ENCODE measurements at places on chromosomes 16 and 17.

GRCh38 chr16:87860553-87861299, 8.6 kb downstream of the SLC7A5 start:
- DNase-seq = no peak

- no peak for DNase-seq
Measured at GRCh38 chr17:75130059-75130631, 1.4 kb downstream of the NT5C start.

DNA sequence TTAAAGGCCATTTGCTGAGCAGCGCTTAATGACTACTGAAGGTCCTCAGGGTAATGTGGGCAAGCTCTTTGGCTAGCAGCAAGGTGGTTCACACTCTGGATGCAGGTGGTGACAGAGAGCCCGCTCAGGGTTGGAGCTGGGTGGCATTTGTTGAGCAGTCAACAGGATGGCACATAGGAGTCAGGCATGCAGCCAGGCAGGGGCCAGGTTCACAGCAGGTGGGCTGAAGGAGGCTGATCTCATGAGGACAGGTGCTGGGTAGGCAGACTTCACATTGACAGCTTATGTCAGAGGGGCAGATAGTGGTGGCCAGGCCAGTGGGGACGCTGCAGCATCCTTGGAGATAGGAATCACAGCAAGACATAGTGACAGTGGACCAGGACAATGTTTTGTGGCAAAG, 4.5 kb downstream of the KRTAP3-1 start:
- no peak for DNase-seq

GRCh38 chr16:84955427-84955826, 55.9 kb downstream of the ZDHHC7 start:
- DNase-seq = no peak

DNA sequence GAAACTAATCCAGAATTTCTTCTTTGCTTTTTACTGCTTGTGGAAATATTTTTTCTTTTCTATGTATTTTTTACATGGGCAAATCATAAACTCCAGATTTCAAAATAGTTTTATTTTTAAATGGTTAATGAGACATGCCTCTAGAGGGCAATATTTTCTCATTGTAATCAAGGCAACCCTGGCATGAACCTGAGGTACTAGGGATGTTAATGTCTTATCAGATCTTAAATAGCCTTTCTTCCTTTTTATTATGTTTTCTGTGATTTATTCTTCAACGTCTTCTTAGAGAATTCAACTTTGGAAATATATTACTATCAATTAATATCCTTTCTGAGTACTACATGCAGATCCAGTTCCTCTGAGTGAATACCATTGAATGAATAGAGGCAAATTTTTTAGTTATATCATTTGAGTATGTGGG, 324.7 kb downstream of the BCAS3 start:
- DNase-seq = no peak

- no peak for DNase-seq
Measured at GRCh38 chr16:82070656-82071369, 35.8 kb downstream of the HSD17B2 start.

GRCh38 chr16:67441907-67442306, 11.0 kb downstream of the HSD11B2 start:
- no peak for DNase-seq

GRCh38 chr16:48420437-48420836, 35.2 kb upstream of the SIAH1 start:
- no peak for DNase-seq

GRCh38 chr17:15742921-15743320, 10.8 kb downstream of the TBC1D26 start:
- no peak for DNase-seq

- no peak for DNase-seq
Measured at GRCh38 chr17:8959312-8959918, 6.1 kb downstream of the PIK3R5 start.

DNA sequence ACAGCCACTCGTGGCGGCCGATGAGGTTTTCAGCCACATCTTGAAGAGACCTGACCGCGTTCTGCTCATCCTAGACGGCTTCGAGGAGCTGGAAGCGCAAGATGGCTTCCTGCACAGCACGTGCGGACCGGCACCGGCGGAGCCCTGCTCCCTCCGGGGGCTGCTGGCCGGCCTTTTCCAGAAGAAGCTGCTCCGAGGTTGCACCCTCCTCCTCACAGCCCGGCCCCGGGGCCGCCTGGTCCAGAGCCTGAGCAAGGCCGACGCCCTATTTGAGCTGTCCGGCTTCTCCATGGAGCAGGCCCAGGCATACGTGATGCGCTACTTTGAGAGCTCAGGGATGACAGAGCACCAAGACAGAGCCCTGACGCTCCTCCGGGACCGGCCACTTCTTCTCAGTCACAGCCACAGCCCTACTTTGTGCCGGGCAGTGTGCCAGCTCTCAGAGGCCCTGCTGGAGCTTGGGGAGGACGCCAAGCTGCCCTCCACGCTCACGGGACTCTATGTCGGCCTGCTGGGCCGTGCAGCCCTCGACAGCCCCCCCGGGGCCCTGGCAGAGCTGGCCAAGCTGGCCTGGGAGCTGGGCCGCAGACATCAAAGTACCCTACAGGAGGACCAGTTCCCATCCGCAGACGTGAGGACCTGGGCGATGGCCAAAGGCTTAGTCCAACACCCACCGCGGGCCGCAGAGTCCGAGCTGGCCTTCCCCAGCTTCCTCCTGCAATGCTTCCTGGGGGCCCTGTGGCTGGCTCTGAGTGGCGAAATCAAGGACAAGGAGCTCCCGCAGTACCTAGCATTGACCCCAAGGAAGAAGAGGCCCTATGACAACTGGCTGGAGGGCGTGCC, 30.1 kb downstream of the CIITA start:
- DNase-seq = no peak

GRCh38 chr16:26645614-26646013, 421.1 kb upstream of the C16orf82 start:
- DNase-seq = no peak

DNA sequence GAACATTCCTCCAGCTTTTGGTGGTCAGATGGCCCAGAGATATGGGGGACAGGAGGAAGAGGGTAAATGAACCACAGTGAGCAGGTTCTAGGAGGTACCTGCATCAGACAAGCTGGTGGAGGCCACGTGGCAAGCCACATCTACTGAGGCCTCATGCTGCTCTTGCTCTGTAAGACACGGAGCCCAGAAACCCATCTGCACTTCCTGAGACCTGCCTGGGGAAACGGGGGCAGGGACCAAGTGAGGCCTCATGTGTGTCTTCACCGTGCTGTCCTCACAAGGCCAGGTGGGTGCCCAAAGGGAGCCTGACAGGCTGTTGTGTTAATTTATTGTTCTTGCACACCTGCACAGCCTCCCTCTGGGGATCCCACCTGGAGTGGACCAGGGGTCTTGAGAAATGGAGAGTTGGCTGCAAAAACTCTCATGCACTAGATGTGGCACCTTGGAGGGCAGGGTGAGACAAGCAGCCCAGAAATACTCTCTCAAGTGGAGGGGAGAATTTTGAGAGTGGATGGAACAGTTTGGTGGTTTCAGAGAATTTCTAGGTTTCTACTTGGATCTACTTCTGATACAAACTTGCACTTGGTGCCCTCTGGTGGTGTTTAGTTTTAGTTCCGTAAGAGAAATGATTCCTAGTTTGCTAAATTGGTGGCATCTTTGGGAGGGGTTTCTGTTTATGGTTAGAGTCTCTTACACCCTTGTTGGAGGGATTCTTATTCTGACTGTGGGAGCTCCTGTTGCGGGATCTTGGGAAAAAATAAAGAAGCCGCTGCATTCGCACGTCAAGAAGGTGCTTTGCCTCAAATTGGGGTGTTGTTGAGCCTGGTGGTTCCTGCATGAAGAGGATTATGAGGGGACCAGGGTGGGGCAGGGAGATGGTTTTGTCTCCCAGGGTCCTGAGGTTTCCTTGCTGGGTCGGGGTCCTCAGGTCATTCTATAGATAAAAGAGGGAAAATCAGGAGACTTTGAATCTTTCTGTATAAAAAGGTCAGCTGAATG, 47.5 kb downstream of the SLC6A2 start:
- DNase-seq = no peak

DNA sequence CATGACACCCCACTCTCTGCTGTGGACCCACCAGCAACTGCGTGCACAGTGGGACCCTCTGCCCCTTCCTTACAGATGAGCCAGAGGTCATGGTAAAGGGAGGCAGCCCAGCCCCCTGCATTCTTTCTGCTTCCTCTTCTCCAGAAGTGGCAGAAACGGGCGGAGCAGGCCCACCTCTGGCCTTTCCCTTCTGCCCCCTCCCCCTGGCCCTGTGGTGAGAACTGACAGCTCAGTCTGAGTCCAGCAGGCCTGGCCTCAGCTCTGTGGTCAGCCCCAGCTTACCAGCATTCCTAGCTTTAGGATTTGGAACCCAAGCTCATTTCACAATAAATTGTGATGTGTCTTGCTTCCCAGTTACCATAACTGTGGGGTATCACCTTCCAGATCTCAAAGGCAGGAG, 4.8 kb upstream of the ANKRD11 start:
- no peak for DNase-seq

GRCh38 chr16:89545831-89546574, 14.5 kb upstream of the RPL13 start:
- DNase-seq = no peak

DNA sequence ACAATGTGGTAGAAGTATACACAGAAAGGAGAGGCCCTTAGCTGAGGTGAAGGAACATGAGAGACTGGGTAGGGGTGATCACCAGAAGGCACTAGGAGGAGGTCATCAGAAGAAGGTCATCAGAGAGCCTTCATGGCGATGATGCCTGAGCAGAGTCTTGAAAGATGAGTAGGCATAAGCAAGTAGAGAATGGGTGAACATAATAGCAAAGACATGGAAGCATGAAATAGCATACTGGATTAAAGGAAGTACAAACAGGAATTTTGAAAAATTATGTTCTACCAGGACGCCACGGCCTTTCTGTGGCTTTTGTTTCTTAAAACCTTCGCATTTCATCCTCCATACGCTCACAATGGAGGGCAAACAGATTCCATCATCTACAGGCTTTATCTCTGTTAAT, 2.9 kb downstream of the IKZF3 start:
- no peak for DNase-seq

GRCh38 chr17:17896746-17897145, 60.0 kb upstream of the SREBF1 start:
- no peak for DNase-seq

GRCh38 chr17:50055055-50055425, 870 bp upstream of the ITGA3 start:
- no peak for DNase-seq

DNA sequence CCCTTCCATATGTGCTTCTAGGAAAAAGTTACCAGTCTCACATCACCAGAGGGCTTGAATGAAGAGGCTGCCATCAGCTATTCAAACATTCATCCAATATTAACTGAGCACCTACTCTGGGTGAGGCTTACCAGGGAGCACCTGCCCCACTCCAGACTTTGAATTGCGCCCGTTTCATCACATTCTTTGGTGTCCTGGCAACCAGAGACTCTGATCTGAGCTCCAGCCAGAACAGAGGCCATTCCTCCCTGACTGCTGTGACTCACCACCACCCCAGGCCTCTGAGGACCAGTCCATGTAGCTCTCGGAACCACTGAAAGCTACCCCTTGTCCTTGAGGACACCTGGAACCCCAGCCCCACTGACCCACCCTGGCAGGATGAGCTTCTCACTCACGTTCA, at the start of gene C16orf96:
Gene C16orf96 (plus strand): TSS at position 229 of the 400 bp plus-strand sequence. CDS start 150 bp downstream, at position 379.
- no peak for DNase-seq

DNA sequence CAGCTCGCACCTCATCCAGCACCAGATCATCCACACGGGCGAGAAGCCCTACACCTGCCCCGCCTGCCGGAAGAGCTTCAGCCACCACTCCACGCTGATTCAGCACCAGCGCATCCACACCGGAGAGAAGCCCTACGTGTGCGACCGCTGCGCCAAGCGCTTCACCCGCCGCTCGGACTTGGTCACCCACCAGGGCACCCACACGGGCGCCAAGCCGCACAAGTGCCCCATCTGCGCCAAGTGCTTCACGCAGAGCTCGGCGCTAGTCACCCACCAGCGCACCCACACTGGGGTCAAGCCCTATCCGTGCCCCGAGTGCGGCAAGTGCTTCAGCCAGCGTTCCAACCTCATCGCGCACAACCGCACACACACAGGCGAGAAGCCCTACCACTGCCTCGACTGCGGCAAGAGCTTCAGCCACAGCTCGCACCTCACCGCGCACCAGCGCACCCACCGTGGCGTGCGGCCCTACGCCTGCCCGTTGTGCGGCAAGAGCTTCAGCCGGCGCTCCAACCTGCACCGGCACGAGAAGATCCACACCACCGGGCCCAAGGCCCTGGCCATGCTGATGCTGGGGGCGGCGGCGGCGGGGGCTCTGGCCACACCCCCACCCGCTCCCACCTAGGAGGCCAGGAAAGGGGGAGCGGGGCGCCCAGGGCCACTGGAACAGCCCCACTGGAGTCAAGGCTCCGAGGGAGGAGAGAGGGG, 7.5 kb downstream of the ZNF205 start:
- DNase-seq = no peak

DNA sequence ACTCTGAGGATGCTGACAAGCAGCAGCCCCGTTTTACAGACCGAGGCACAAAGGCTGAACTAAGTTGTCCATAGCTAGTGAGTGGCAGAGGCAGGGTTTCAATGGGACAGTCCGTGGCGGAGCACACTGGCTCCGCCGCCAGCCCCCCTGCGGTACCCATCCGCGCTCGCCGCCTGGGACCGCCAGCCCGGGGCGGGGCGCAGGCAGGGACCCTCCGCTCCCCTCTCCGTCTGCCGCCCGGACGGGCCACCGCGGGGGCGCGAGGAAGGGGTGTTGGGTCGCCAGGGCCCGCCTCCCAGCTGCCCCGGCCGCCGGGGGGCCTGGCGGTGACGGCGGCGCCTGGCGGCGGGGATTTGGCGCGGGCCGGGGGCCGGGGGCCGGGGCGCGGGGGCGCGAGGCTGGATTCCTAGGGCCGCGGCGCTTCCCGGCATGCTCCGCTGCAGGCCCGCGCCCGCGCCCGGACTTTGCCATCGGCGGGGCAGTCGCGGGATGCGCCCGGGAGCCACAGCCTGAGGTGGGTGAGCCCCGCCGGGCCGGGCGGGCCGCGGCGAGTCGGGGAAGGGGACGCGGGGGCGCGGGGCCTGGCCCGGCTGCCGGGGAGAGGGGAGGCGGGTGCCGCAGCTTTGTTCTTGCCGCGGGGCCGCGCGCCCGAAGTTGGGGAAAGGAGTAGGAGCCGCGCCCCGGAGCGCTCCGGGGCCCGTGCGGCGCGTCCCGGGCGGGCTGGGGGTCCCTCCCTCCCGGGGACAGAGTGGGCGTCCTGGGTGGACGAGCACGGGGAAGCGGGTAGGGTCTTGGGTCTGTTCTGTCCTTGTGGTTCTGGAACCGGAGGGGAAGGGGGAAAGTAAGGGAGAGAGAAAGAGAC, at the start of gene TMEM98:
Gene TMEM98 (plus strand): TSS at position 430 of the 862 bp plus-strand sequence. CDS start 3,376 bp downstream, outside the sequence.
- no peak for DNase-seq

- DNase-seq = no peak
Measured at GRCh38 chr16:50178491-50178941, 25.4 kb downstream of the TENT4B start.

DNA sequence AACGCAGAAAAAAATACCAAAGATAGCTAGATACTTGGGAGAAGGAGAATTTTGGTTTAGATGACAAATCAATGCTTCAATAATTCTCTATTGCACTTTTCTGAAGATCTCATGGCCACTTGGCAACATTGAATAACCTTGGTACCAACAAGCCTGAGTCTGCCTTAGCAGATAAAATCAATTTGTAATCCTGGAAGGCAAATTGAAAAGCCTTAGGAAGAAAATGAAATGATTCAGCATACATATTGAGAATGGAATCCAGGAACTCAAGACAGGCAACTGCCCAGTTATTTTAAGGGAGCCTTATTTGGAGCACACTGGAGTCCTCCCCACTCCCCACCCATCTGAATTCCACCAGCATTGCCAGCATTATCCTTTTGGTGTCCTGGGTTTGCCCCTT, 109.3 kb upstream of the SOX9 start:
- no peak for DNase-seq

Measured in CMK (cell line).